NCI-H510A treated with DMSO at 0.1 percent for 48 hours (cell line): ENCODE measurements at places on chromosomes 4 and X.

- no peak for DNase-seq
Observed at GRCh38 chr4:128716338-128716737, 93.2 kb upstream of the JADE1 start.

DNA sequence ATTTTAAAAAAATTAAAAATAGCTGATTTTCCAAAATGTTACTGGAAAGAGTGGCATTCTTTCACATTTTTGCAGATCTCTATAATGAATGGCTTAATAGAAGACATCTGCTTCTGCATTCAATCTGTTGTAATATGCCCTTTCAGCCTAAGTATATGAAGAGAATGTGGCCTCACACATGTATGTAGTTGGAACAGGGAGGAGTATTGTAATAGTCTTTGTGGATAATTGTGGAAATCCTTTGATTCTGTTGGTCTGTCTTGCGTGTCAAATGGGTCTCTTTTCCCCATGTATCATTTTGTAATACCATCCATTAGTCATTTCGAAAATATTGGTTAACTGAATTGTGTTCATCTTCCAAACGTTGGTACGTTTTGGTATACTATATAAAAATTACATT is 11.6 kb downstream of the TXLNG start:
- DNase-seq: no peak

- no peak for DNase-seq
Observed at GRCh38 chr4:147076179-147076578, 130.5 kb upstream of the TTC29 start.

DNA sequence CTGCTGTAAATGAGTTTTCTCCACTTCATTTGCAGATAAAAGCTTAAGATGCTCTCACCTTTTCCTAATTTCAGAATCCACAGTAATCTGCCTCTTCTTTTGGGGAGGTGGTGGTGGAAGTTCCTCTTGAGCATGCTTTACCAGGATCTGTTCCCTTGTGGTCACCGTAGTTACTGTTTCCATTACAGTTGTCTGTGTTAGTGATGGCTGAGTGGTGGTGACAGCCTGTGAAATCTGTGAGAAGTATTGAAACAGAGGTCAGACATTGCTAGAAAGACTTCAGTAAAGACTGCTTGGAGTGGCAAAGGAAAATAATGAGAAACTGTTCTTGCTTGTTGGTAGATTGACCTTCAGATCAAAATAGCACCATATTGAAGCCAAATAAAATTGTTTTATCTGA is 666.2 kb downstream of the DMD start:
- no peak for DNase-seq
